ENCODE measurements at places on chromosomes 2 and 18. TPM values are rescaled to one million over a fixed set of nuclear protein-coding genes. Genes with fewer than 3 reads are reported as not detected.

Gene TRABD2A
- 1.4 TPM for total RNA-seq

Gene PAX8
- 0.68 TPM for total RNA-seq

Gene ABCG8
- total RNA-seq, result not detected

Gene SCN9A
- total RNA-seq, result 0.56 TPM

Gene RBM44
- 0.65 TPM for total RNA-seq

Gene HOXD9
- 24.5 TPM for total RNA-seq

Gene IL36RN
- total RNA-seq, result not detected

Gene SLC11A1
- total RNA-seq, result 0.05 TPM

Gene CIAO1
- total RNA-seq, result 120 TPM

Gene LIMS3
- total RNA-seq, result 9.4 TPM

Gene FAM237A
- not detected for total RNA-seq

Gene EFEMP1
- 12,229 TPM for total RNA-seq

Gene OTOS
- not detected for total RNA-seq

Gene MAP3K19
- total RNA-seq, result not detected

Gene SYT4
- total RNA-seq, result not detected

Gene RAB6C
- total RNA-seq, result not detected

Gene SP140L
- 9.2 TPM for total RNA-seq

Gene TRAPPC12
- total RNA-seq, result 35.7 TPM

Gene AMER3
- not detected for total RNA-seq

Gene ZSWIM2
- not detected for total RNA-seq

Gene ABHD1
- total RNA-seq, result not detected

Gene ESCO1
- total RNA-seq, result 15.8 TPM

Gene POTEE
- 0.47 TPM for total RNA-seq

Gene ITGB6
- total RNA-seq, result 0.85 TPM

Gene ACYP2
- 9.4 TPM for total RNA-seq

Gene EDAR
- total RNA-seq, result not detected

Gene NPPC
- 0.17 TPM for total RNA-seq

Gene NOSTRIN
- 4.5 TPM for total RNA-seq

Gene BOLL
- total RNA-seq, result not detected

Gene RBKS
- 1.2 TPM for total RNA-seq

Gene CYP1B1
- total RNA-seq, result 5.6 TPM

Gene C2orf80
- total RNA-seq, result not detected

Gene BMP10
- total RNA-seq, result not detected

Gene SELENOI
- total RNA-seq, result 17.9 TPM

Gene PROC
- total RNA-seq, result not detected

Data from dermis blood vessel endothelial cell (primary cell).